Caudate nucleus (tissue), 63 donors: ENCODE measurements at places on chromosomes 3 and 15.

DNA sequence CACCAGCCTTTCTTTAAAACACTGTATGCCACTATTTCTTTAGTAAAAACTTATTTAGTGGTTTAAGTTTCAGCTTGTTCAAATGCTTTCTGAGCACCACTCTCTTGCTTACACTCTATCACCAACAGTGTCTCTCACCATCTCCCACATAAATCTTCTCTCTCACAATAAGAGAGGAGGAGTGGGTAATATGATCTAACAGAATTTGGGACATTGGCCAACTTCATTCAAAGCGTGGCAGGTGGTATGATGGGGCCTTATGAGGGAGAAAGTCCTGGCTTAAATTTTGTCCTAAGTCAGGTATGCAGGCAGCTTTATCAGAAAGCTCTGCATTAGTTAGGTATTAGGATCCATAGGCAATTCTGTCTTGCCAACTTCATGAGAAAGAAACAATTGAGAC, 1132.5 kb downstream of the TUSC7 start:
- DNase-seq = no peak

- no peak for DNase-seq
Observed at GRCh38 chr15:69031013-69032001, 16.8 kb downstream of the NOX5 start.

GRCh38 chr15:29220852-29221251, 48.8 kb downstream of the NSMCE3 start:
- DNase-seq = no peak

DNA sequence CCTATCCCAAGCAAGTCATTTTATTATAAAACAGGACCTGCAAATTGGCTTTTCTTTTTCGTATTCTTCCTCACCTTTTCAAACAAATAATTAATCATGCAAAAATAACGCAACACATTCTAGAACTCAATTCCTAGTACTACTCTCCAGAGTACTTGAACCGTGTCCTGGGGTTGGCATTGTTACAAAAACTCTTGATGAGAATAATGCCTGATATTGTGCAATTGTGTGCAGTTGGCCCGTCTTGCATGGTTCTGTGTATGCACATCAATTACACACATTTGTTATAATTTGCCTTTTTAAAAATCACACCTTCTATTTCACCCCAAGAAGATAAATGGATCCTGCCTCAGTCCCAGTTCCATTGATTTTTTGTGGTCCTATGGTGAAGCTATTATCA, 205.4 kb downstream of the EPHB1 start:
- DNase-seq = no peak

GRCh38 chr3:133408961-133409360, 9.1 kb downstream of the BFSP2 start:
- no peak for DNase-seq

GRCh38 chr3:164467007-164467406, 611.3 kb downstream of the SI start:
- DNase-seq = no peak

DNA sequence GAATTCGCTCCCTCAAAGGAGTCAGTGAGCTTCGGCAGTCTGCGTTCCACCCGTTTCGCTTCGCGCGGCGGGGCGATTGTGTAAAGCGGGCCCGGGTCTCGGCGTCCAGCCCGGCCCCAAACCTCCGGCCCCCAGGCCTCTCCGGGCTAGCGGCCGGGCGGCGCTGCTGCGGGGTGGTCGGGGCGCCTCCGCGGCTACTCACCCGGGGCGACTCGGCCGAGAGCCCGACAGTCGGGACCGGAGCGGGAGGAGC, 412 bp downstream of the CHDH start:
- no peak for DNase-seq

GRCh38 chr15:94576889-94577533, 345.6 kb downstream of the MCTP2 start:
- no peak for DNase-seq

DNA sequence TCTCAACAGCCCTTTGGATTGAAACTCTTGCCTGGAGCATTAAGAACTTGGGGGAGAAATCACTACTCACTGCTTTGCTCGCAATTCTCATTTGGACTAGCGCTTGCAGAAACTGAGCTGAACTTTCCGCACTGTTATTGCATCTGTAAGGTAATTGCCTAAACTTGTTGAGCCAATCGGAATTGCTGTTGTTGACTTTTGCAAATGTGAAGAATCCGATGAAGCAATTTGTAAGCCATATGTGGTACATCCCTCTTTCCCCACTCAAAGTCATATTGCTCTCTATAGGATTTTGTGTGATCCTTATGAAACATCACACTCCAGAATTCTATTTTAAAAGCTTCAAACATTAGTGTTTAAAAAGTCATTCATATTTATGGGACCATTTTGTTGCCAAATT, 191.7 kb upstream of the GBE1 start:
- DNase-seq = no peak

- no peak for DNase-seq
Observed at GRCh38 chr15:90750186-90750585, 33.0 kb downstream of the BLM start.

DNA sequence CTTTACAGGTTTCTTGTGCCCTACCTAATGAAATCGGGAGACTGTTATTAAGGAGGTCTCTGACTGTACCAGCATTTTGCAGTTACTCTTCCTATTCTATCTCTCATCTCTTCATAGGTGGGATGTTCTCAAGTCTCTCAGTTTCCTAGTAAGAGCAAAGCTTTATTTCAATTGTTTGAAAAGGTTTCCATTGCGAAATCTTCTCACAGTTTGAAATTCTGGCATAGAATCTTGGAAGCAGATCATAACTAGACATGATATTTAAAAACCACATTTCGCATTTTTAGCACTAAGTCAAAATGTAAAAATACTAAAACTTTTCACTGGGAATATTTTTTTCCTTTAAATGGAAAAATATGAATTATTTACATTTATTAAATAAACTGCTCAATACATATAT, 1311.4 kb downstream of the ROBO2 start:
- DNase-seq = no peak
